NCI-H774 (cell line): ENCODE measurements at places on chromosomes 1 and 21.

- no peak for DNase-seq
Observed at GRCh38 chr1:23581219-23581618, 21.9 kb upstream of the ID3 start.

DNA sequence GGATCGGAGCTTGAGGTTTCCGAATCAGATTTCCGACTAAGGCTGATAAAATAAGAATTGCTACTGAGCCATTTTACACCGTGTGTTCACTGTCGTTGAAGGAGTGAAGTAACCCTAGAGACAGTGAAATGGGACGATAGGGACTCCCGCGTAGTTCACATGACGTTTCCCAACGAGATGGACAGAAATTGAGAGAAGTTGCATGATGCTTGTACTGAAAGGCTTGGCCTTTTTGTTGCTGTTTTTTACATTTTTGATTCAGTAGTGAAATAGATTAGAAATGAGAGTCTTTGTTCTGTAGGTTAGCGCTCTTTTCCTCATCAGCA is 1.2 kb downstream of the KHDRBS1 start:
- DNase-seq: no peak

DNA sequence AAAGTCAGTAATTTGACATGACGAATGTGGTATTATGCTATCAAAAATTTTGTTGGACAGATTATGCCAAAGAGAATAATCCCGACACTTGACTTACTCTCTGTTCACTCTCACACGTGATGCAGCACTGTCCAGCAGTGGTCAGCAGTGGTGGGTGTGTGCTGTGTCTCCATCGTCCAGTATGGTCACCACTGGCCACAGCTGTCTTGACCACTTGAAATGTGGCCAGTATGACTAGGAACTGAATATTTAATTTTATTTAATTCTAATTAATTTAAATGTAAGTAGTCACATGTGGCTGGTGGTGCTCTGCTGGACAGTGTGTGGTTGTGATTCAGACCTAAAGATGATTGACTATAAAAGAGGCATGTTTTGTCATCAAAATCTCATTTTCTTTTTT is 24.0 kb downstream of the URB2 start:
- DNase-seq: no peak

DNA sequence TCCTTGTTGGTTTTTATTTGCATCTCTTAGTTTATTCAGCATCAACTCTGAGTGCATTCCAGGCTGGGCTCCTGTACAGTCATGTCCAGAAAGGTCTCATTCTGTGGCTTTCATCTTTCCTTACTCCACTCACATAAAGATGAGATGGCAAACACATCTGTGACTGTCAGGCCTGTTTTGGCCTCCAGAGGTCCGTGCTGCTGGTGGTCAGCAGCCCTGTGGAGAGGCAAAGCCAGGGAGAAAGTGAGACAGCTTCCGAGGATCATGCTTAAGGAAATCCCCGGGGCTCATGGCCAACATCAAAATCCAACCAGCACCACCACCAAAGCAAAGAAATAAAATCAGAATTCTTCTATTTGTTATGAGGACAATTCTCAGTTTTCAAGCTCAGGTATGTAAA is 96.1 kb upstream of the HIVEP3 start:
- no peak for DNase-seq

DNA sequence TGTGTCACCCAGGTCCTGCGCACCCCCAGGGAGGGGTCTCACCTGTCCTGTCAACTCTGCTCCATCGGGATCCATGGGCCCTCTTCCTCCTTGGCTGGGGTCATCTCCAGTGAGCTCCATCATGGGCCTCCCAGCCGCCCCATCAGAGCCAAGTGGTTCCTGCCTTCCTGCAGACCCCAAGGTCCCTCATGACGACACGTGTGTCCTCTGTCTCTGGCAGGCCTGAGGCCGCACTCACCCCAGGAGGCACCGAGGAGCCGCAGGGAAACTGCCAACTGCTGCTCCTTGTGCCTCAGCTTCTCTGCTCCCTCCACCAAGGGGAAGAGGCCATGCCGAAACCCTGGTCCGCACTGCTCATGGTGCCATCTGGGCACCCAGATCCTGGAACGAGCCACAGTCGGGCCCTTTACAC is 46.8 kb downstream of the COL18A1 start:
- no peak for DNase-seq

GRCh38 chr1:231839999-231840398 is 213.4 kb downstream of the DISC1 start:
- DNase-seq: no peak

DNA sequence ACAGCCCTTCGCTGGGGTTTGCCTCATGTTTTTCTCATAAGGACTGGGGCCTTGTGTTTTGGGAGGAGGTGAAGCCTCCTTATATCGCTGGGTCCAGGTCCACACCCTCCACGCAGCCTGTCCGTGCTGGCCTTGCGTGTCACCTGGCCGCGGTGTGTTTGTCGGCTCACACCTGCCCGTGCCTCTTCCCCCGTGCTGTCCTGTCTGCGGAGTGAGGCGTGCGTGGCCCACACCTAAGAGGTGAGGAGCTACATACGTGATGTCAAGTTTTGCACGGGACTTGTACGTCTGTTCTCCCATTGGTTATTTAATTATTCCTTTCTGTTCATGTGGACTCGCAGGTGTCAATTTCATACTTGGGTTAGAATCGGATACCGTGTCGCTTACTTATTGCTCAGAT is 30.7 kb downstream of the PRKCZ start:
- DNase-seq: no peak

DNA sequence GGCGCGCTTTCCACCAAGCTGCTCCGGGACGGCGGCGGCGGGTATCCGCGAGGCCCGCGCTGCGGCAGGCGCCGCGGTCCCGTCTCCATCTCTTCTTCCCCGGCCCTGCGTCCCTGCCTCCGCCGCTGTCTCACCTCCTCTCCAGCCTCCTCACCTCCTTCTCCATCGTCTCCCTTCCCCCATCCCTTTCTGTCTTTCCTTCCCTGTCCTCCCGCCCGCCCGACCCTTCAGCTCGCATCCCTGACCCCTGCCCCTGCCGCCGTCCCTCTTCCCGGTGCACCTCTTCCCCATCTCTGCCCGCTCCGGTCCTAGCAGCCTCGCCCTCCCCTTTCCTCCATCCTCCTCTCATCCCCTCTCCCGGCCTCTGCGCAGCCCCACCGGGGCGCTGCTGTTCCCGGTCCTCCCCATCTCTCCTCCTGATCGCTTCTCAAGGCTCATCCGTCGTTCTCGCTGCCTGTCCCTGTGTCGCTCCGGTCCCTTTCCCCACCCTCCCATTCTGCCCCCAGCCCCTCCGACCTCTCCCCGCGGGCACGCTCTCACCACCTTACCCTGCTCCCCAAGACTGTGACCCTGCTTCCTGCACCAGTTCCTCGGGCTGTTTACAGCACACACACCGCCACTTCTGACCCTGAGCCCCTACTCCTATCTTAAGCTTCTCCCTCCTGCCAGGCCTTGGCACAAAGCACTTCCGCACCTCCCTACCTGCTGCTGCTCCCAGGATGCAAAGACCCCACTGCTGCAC is 760 bp upstream of the NPHP4 start:
- DNase-seq: no peak

DNA sequence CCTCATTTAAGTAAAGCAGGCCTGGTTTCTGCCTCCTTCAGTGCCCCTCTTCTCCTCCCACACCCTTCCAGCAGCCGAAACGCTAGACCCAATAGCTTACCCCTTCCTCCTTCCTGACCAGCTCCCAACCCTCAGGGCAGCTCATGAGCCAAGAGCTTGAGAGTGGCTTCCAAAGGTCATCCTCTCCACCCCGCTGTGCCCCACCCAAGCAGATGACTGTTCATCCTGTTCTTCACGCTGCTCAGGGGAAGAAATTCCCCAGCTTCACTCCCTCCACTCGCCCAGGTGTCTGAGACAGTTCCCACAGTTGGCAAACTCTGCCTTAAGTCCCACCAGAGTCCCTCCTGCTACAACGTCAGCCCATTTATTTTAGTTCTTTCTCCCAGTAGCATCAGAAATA is 23.4 kb downstream of the ARHGEF19 start:
- no peak for DNase-seq

DNA sequence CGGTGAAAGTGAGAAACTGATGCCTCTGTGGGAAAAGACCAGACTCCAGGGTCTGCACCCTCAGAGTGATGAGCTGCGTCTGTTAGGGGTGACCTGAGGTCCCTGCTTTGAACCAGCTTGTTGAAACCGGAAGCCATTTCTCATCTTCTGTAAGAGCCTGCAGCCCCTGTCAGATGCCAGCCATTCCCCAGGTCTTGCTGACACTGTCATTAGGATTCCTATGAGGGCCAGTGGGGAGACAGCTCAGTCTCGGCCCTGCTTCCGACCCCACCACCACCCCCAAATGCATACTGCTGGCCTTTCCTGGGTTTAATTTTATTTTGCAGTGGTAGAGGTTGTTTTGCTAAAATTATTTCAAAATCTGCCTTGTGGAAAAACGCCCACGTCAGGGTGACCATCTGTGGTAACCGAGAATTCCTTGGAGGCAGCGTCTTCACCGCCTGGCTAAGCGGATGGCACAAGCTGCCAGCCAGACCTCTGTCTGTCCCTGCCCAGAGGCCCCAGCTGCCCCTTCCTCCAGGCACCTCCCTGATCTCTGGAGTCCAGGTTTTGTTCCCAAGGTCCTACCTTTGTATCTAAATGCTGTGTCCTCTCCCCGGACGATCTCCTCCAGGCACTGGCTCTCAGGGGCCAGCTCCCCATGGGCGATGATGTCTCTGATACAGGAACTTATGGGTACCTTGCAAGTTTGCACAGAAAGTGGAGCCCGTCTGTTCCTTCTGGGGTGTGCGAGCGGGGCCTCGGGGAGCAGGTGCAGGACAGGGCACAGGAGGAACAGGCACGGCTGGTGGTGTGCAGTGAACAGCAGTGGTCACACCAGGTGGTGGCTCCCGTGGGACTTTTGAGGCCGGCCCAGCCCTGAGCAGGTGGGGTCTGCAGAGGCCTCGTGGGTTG is 49.9 kb downstream of the PRKCZ start:
- no peak for DNase-seq

DNA sequence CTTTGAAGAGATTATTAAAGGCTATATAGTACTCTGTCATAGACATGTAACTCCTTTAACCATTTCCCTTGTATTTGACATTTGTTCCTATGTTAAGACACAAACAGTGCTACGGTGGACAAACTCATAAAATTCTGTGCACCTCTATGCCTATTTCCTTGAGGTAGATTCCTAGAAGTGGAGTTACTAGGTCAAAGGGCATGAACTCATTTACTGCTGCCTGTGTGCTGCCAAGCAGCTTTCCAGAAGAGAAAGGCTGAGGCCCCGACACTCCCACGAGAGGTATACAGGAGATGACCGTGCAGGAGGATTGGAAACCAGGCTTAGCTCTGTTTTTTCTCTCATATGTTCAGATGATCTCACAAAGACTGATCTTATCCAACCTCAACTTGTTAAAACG is 34.4 kb upstream of the TENT5C start:
- no peak for DNase-seq

DNA sequence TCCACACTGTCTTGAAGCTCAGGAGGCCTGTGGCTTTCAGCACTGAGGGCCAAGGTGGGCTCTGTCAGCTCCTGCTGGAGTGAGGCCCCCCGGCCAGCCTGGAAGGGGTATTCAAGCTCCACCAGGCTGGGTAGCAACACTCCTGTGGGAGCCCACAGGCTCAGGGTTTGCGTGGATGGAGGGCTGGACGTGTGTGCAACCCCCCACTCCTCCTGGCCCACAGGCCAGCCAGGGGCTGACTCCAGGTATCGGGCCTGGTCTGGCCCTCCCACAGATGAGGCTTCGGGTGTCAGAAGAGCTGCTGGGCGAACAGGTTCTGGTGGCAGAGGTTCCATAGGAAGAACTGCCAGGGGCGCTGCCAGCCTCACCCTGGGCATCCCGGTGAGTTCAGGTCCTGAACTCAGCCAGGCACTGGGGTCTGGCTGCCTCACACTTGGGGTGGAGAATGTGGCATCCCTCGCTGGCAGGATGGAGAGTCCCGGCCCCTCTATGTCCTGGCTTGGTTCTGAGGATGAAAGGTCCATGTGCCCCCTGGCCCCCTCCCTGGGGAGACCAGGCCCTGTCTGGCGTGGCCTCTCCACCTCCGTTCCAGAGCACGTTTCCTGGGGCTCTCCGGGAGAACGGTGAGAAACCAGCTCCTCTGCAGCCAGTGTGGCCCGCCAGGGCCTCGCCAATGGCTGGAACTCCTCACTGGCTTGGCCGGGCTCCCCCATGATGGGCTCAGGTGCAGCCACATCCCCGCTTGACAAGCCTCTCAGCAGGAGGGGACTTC is 64.6 kb upstream of the TARDBP start:
- DNase-seq: no peak

- no peak for DNase-seq
Observed at GRCh38 chr1:93874025-93874651, 4.9 kb downstream of the DNTTIP2 start.

- DNase-seq: no peak
Observed at GRCh38 chr1:161091796-161092507, 2.6 kb upstream of the NECTIN4 start.

GRCh38 chr1:217274927-217275654 is 355.8 kb downstream of the GPATCH2 start:
- DNase-seq: no peak

DNA sequence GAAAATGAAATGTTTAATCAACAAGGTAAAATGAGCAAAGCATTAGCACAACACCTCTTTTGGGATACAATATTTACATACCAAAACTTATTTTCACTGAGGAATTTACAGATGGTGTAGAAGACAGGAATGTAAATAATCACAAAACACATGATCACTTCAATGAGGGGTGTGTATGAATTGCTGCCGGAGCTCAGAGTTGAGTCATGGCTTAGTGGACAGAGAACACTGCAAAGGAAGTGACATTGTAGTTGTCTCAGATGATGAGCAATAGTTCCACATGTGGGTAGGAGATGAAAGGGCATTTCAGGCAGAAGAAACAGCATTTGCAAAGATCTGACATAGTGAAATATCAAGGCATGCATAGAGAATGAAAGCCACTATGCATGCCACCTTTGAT is 5.6 kb upstream of the KPRP start:
- no peak for DNase-seq

GRCh38 chr1:194466706-194467105 is 1280.3 kb upstream of the B3GALT2 start:
- DNase-seq: no peak

- no peak for DNase-seq
Observed at GRCh38 chr1:205236951-205237475, 9.3 kb downstream of the TMCC2 start.

- DNase-seq: no peak
Observed at GRCh38 chr1:179029321-179029759, 3.6 kb downstream of the FAM20B start.

- DNase-seq: no peak
Observed at GRCh38 chr1:5965586-5966131, 26.6 kb downstream of the NPHP4 start.

DNA sequence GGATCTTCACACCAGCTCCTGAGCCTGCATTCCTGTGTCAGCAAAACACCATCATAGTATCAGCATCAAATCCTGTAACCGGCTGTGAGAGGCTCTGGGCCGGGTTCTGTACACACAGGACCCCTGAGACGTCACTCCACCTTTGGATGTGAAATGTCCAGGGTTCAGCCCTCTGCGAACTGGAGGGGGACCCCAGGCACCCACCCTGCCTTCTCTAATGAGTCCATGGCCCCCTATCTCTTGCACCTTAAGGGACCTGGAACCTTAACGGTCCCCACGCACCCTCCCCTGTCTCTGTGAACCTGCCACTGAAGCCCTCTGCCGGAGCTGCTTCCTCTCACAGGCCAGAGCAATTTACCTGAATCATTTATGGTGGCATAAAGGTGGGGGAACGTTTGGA is 257.8 kb downstream of the NPHP4 start:
- no peak for DNase-seq
